ENCODE measurements at places on chromosomes 12 and 14.

GRCh38 chr12:123388177-123388950 lies 4.4 kb downstream of the KMT5A start:
- peak; percentile 85 for DNase-seq

GRCh38 chr14:37698840-37699777 lies 103.7 kb downstream of the TTC6 start:
- no peak for DNase-seq

- DNase-seq = peak; percentile 40
Measured at GRCh38 chr12:118064608-118065007, 3.6 kb upstream of the WSB2 start.

DNA sequence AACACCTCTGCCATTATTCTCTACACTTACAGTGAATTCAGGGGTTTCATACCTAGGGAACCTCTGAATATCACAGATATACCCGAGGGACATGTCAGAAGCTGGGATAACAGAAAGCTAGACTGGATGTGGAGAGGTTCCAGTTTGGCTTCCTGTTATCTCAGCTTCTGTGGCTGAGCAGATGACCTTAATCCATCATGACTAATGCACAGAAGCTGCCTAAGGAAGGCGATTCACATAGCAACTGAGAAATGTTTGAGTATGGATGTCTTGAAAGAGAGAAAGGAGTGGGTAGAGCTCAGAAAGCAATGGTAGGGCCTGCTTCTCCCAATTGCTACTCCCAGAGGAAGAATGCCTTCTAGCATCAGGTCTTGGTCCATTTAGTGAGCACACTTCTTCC lies 187.6 kb downstream of the RMST start:
- no peak for DNase-seq

GRCh38 chr14:81485372-81485771 lies 48.3 kb downstream of the SEL1L start:
- no peak for DNase-seq

DNA sequence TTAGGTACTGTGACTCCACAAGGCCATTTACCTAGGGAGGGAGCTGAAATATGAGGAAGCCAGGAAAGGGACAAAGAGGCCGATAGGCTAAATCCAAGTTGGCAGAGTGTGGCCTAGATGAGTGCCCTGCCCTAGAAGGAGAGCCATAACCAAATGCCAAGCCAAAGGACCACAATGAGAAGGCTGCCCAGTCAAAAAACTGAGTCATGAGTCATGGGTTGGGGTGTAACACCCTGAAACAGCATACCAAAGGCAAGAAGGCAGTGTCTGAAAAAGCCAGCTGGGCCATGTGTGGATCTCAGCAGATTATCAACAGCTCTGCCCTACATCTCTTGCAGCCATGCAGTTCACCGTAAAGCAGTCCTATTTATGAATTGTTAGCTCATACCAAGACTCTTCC lies 171.7 kb downstream of the PHLDA1 start:
- no peak for DNase-seq

GRCh38 chr12:49471557-49471956 lies 67.3 kb upstream of the KCNH3 start:
- no peak for DNase-seq

DNA sequence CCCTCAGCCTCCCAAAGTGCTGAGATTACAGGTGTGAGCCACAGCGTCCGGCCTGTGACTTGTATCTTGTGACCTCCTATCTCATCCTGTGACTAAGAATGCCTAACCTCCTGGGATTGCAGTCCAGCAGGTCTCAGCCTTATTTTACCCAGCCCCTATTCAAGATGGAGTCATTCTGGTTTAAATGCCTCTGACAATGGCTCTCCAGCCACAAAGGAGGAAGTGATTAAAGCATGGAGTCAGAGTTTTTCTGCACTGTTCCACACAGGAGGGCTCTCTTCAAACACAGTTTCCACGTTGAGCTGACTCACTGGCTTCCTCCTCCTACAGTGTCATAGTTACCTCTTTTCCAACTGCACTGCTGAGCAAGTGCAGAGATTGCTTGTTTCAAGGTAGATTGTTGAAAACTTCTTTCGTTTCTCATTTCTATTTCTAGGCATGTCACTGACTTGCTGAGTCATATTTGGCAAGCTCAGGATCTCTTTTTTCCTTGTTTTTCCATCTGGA lies 383.8 kb downstream of the PCNX1 start:
- DNase-seq = peak; percentile 27

GRCh38 chr12:125377093-125377492 lies 311.9 kb downstream of the AACS start:
- DNase-seq = no peak

GRCh38 chr12:127041985-127042625 lies 1224.9 kb upstream of the TMEM132C start:
- no peak for DNase-seq

- DNase-seq = no peak
Measured at GRCh38 chr12:31865023-31865422, 94.2 kb upstream of the RESF1 start.

- no peak for DNase-seq
Measured at GRCh38 chr14:60008042-60008441, 83.7 kb upstream of the PCNX4 start.

GRCh38 chr12:12272869-12273268 lies 6.0 kb upstream of the LRP6 start:
- DNase-seq = no peak

- no peak for DNase-seq
Measured at GRCh38 chr14:89254166-89254909, 162.7 kb downstream of the FOXN3 start.

DNA sequence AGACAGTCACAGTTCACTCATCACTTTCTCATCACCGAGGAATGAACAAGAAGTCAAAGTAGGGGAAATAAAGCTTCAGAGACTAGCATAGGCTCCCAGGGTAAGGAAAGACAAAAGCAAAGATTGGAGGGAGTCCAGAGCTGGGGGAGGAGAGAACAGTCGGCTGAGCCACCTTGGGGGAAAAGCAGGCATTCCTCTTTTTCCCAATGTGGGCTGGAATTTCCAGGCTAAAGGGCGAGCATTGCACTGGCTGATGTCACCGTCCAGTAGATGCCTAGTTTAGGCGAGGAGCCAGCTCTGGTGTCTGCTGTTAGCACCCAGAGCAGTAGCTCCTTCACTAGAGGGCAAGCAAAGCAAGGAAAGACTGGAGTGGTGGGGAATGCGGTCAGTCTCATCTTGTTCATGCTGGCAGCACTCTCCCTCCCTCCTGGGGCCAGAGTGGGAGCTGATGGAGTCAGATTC lies 8.5 kb upstream of the KRT75 start:
- DNase-seq = no peak

DNA sequence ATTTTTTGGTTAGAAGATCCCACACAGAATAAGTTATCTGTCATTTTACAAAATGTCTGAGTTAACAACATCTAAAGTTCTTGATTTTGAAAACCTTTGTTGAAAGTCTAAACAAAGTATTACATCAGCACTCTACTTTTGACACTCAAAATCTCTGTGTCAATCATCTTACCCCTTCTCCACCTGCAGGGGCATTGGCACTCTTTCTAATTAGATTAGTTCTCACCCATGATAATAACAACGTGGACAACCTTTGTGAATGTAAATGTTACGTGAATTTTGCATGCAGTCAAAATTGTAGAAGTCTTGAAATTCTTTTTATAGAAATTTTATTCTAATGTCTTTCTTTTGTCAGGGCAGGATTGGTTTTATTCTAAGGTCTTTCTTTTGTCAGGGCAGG lies 33.5 kb upstream of the PPFIA2 start:
- no peak for DNase-seq

DNA sequence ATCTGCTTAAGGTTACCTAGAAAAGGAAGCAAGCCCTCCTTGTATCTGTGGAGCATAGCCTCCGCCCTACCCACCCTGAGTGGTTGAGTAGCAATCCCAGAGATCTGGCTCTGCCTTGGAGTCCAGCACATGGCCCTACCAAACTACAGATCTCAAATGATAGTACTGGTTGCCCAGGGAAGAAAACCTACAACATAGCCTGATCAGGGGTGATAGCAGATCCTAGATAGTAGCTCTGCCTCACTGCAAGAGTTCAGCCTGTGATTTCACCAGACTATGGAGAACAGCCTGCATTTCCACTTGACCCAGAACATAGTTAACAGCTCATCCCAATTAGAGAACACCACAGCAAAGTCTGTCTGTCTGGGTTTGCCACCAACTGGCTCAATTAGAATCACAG lies 279.5 kb downstream of the ETNK1 start:
- no peak for DNase-seq

- DNase-seq = no peak
Measured at GRCh38 chr12:65164774-65165173, 4.6 kb upstream of the LEMD3 start.

DNA sequence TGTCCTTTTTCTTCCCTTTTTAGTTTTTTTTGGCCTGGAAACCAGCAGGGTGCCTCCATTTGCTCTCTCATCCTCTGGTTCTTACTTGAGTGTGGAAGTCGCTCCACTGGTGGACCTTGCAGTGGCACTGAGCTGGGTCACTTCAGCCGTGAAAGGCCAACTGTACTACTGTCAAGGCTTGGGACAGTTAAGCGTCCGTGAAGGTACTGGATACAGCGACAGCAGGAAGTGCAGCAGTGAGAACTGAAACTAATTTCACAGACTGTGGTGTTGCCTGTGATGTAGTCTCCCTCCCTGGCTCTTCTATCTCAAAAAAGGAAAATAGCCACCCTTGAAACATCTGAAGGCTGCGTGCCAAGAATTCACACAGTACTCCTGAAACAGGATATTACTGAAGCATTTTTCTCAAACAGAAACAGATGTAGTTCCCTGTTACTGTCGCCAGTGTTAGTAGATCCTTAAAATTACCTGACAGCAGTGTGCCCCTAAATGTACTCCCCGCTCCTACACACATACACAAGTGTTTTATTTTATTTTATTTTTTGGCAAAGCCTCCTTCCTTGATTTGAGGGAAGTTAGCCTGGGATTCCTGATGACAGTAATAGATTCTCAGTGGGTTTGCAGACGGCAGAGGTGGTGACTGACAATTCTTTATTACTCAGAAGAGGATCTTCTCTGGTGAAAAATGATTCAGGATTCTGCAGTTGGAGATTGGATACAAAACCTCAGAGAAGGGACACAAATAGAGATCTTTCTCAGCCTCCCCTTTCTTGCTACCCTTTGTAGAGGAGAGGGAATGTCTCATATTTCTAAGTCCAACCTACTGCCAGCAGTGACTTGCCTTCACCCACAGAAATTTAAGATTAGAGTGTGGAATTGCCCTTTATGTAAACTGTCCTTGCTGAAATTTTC lies 4.4 kb downstream of the SUSD6 start:
- DNase-seq = peak; percentile 68

GRCh38 chr14:71475916-71476315 lies 456.3 kb upstream of the RGS6 start:
- DNase-seq = no peak

DNA sequence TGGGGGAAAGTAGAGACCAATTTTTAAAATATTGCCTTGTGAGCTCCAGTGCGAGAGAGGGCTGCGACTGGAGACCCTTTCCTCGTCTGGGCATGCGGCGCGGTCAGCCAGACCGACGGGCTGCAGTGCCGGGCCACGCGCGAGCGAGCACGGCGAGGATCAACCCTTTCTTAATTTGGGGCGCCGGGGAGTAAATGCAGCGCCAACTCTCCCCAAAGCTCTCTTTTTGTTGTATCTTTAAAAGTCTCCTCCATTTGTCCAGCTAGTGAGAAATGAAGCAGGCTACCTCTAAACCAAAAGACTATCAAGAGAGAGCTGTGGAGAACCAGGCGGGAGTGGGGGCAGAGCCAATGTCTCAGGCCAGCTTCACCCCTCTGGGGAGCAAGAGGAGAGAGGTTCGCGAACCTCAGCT lies 1.4 kb downstream of the SIX1 start:
- DNase-seq = no peak

DNA sequence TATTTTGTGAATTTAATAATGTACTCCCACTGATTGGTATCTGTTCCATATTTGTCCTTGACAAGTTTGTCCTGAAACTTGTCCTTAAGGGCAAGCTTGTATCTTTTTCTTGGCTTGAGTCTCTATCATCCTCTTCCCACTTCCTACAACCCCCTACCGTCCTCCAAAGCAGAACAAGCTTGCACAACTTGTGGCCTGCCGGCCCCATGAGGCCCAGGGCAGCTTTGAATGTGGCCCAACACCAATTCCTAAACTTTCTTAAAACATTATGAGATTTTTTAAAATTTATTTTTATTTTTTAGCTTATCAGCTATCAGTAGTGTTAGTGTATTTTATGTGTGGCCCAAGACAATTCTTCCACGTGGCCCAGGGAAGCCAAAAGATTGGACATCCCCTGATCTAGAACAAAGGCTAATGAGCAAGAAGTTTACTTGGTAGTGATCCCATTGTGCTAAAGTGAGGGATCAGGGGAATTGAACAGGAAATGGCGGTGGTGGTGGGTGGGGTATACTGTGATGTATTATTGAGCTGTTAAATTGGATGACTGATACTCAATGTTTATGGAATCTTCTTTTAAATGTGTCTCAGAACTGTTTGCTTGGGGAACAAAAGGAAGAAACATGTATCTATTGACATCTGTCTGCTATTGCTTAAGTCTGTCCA lies 37.8 kb downstream of the TMX1 start:
- DNase-seq = no peak

GRCh38 chr12:94263011-94263811 lies 114.8 kb downstream of the PLXNC1 start:
- DNase-seq = peak; percentile 69

- DNase-seq = no peak
Measured at GRCh38 chr12:49917788-49918173, 14.1 kb upstream of the FAIM2 start.

DNA sequence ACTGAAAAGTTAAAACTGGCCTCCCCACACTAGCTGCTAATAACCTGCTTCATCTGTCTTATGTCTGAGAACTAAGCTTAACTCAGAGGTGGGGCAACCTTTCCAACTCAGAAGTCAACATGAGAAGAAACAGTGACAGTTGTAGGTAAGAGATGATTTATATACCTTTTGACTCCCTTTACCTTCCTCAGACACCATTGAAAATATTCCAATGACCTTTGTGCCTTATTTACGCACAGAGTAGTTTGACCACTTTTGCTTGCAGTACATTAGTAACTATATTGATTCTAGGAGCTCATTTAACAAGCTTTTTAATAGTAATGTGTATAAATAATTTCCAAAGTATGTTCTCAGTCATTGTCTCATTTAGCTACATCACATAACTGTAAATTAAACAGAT lies 77.6 kb downstream of the ALX1 start:
- no peak for DNase-seq

- DNase-seq = no peak
Measured at GRCh38 chr14:90531497-90531896, 134.7 kb downstream of the CALM1 start.

- DNase-seq = no peak
Measured at GRCh38 chr12:103881261-103881660, 40.2 kb upstream of the NT5DC3 start.

- no peak for DNase-seq
Measured at GRCh38 chr12:65986047-65986446, 144.5 kb downstream of the LLPH start.

GRCh38 chr12:5222011-5222461 lies 178.4 kb downstream of the KCNA5 start:
- DNase-seq = no peak

GRCh38 chr14:101758913-101759593 lies 2.5 kb upstream of the PPP2R5C start:
- DNase-seq = no peak
